ENCODE measurements at places on chromosomes 7 and 10.

DNA sequence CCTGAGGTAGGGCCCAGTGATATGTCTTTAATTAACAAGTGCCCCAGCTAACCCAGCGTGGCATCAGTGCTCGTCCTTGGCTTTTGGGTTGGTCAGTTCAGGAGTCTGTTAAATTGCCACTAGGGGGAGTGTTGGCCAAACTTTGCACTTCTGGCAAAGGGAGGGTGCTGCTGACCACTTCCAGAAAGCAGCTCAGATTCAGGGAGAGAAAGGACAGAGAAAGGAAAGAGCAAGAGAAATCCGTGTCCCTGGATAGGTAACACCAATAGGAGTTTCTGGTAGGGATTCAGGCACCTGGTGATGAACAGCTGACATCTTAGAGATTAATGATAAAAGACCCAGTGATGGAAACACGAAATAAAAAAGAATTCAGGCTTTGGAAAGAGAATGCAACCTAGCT, 243.1 kb upstream of the AOAH start:
- DNase-seq, result peak; percentile 49

DNA sequence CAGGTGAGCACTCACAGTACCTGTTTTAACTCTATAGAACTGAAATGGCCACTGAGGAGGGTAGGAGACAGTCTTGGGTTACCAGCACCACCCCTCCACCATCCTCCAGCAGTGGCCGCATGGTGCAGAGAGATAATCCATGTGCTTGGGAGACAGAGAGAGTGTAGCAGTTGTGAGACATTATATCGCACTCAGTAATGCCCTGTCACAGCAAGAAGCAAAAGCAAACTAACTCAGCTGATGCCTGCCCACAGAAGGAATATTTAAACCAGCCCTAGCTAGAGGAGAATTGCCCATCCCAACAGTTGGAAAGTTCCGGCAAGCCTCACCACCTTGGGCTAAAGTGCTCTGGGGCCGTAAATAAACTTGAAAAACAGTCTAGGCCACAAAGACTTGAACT, 58.8 kb upstream of the HBP1 start:
- no peak for DNase-seq

- DNase-seq, result no peak
Measured at GRCh38 chr10:60818134-60818770, 40.0 kb downstream of the CDK1 start.

DNA sequence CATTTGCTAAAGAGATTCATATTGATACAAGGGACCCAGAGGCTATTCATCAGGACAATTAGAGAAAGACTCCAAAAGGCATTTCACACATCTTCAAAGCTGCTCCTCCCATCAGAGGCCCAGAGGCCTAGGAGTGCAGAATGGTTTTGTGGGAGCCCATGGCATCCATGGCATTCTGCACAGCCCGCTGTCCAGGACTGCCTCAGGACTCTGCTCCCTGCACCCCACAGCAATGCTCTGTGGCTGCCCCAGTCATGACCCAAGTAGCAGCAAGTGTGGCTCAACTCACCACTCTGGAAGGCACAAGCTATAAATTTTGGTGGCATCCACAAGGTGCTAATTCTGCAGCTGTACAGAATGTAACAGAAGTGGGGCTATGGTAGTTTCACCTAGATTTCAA, 38.5 kb downstream of the ZNF438 start:
- no peak for DNase-seq

GRCh38 chr10:114874827-114875411, 53.3 kb downstream of the FHIP2A start:
- DNase-seq, result peak; percentile 44

DNA sequence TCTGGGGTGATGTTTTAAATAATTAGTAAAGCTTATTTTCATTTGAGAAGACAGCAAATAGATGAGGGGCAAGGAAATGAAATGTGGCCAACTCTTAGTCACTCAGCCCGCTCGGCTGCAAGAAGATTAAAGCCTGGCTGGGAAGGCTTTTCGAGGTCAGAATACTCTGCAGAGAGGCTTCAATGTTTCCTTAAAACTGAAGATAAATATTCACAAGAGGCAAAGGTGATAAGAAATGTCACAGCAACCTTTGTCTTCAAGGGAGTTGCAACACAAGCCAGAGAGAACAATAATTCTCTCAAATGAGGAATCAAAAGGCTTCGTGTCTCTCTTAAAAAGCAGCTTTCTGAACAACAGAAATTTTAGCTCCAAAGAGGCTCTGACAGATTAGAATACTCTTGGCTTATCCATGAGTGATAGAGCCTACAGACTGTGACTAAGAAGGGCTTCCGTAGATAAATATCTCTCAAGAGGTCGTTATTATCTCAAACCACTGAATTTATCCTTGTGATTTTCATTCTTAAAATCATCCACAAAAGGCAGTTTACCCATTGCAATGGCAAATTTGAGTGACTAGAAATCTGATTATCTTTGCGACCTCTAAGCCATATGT, 92.5 kb downstream of the KLF6 start:
- no peak for DNase-seq

GRCh38 chr10:79342295-79342761, 4.9 kb upstream of the PPIF start:
- no peak for DNase-seq

DNA sequence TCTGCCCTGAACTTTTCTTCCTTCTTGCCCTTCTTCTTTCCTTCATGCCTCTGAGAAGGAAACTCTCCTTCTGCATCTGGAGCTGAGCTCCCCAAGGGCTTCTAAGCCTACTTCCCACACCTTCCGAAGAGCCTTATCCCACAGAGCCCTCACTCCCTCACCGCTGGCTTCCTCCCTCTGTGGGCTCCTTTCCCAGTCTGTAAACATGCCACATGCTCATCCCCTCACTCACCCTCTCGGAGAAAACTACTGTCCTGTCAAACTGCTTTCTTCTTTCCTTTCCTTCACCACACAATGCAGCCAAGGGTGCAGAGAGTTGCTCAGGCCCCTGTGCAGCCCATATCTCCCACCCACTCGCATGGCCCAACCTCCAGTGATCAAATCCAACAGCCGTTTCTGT, 18.1 kb downstream of the ANKRD16 start:
- no peak for DNase-seq

- DNase-seq, result no peak
Measured at GRCh38 chr7:37974711-37975110, 54.3 kb downstream of the EPDR1 start.

DNA sequence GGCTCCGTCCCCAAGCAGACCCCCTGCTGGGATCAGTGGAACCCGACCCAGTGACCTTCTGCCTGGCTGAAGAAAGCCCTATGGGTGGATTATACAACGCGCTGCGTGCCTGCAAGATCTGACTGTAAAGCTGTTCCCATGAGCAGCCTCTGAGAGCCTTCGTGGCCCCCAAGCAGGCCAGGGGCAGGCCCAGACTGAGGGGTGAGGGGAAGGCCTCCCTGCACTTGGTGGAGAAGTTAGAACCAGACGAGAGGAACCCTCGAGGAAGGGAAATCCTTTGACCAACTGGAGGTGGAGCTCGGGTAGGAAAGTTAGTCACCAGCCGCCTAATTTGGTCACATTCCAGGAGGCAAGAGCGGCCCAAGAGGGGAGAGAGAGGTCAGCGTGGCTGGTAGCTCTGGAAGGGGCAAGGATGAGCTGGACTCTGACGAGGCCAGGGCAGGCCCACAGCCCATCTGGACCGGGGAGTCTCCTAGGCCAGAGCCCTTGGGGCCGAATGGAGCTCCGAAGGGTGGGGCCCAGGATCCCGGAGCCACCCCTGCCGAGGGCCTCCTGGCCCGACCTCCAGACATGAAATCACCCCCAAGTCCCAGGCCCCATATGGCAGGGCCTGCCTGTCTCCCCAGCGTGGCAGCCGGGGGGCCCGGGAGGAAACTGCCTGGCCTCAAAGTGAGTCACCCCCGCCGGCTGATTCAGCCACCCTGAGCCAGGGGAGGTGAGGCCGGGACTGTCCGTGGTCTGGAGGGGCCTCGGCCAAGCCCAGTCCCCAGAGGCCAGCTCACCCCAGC, 23.3 kb upstream of the PDGFA start:
- DNase-seq, result no peak

- DNase-seq, result no peak
Measured at GRCh38 chr10:46070749-46071148, 24.7 kb upstream of the MSMB start.

DNA sequence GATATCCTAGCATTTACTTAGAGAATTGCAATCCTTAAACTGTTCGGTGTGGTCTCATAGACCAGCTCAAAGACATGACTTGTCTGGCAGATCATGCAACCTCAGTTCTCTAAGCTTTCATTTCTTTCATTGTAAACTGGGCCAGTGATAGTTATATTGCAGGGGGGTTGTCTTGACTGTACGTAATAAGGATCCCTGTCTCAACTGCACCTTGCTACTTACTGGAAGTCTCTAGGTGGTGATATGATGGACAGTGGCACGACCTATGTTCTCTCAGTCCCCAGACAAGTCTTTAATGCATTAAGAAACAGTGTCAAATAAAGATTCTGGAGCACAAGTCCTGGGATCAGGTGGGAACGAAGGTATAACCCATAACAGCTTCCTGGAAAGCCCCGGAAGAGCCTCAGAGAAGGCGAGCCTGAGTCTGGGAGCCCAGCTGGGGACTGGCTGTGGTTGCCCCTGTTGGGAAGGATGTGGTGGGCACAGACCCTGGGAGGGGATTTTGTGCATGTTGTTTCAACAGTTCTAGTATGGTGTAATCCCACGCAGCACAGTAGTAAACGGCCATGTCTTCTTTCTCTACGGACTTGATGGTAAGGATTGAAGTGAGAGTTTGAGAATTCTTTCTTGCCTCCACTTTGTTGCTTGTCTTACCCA, 26.0 kb upstream of the TARP start:
- no peak for DNase-seq

DNA sequence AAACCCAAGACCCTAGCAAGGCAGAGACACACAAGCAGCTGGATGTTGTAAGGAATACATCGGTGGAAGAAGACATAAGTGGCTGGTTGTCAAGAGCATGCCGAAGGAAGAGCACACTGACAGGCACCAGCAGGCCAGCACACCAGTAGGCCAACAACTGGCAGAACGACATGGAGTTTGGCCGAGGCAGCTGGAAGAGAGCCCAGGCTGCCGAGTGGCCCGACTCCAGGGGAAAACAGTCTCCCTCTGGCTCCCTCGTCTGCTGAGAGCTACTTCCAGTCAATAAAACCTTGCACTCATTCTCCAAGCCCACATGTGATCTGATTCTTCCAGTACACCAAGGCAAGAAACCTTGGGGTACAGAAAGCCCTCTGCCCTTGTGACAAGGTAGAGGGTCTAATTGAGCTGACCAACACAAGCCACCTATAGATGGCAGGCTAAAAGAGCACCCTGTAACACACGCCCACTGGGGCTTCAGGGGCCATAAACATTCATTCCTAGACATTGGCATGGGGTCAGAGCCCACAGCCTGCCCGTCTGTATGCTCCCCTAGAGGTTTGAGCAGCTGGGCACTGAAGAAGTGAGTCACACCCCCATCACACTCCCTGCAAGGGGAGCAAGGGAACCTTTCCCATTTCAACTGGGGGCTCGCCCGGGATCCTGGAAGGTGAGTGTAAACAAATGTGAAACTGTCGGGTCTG, 14.7 kb upstream of the TNS3 start:
- no peak for DNase-seq

- DNase-seq, result no peak
Measured at GRCh38 chr10:72800000-72800740, 93.4 kb upstream of the OIT3 start.

DNA sequence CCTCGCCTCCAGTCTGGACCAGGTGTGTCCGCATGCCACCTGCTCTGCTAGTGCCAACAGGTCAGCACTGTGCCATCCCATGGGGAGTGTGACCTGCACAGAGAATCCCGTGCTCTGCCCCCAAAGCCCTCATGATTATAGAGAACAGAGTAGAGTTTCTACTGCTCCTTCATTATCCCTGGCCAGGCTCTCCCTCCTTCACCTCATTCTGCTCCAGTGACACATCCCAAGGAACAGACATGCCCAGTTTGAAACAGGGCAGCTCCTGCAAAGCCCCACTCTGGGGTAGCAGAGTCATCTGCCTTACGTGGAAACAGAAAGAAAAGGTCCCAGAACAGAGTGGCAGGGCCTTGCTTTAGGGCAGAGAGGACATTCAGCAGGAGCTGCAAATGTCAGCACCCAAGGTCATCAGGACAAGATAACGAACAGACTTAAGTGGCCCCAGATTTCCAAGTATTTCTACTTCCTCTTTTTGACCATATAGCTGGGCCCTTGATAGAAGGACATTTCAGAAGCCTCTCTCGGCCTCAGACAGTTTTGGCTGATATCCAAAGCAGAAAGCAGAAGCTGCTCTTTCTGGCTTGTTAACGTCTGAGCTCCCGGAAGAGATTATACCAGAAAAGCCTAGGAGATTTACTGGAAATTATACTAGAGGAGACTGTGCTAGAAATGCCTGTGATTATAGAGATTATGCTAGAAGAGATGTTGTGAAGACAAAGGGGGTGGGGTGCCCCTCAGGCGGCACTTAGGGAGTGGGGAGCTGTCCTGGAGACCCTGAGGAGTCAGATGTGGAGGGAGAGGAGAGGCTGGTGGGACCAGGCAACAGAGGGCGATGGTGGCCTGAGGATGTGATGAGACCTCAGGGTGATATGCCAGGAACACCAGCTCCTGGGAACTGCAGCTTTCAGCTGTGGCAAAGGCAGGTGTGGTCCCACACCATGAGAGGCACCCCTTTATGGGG, 12.6 kb downstream of the TMEM176B start:
- no peak for DNase-seq

- no peak for DNase-seq
Measured at GRCh38 chr7:12805957-12806356, 118.5 kb downstream of the ARL4A start.

GRCh38 chr7:69105092-69105491, 493.2 kb upstream of the AUTS2 start:
- DNase-seq, result no peak

DNA sequence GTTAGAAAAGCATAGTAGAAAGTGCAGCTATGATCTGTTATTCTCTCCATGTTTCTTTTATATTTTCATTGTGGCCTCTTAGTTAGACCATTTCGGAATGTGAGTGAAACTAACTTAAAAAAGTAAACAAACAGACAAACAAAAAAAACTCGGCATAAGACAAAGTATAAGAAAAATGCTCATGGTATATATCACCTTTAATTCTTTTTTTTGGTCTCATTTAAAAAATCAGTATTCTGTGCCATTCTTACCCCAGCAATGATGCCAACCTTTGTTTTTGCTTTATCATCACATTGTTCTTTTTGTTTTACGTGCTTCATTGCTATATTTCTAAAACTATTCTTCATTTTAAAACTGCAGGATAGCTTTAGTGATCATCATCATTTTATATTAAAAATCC, 2.8 kb upstream of the TMEM229A start:
- no peak for DNase-seq

DNA sequence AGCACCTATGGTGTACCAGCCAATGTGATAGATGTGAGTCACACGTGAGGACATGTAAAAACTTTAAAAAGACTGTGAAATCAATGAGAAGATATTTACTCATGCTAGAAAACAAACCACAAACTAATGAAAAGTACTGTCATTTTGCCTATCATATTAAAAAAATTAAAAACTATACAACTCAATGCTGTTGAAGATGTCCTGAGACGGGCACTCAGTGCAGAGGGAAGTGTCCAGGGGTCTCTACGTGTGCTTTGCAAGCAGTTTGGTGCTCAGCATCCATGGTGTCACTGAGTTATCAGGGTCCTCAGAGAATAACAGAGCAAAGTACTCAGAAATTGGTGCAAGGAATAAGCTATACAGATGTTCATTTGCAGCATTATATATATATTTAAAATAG, 162.3 kb downstream of the HECW1 start:
- no peak for DNase-seq

- DNase-seq, result no peak
Measured at GRCh38 chr7:51142741-51143385, 173.7 kb downstream of the COBL start.
